ENCODE measurements at places on chromosomes 11 and 22.

- DNase-seq = no peak
Observed at GRCh38 chr22:30169002-30169401, 77.6 kb downstream of the LIF start.

- DNase-seq = no peak
Observed at GRCh38 chr11:128469220-128469619, 118.1 kb downstream of the ETS1 start.

GRCh38 chr11:43955381-43956118 is 13.1 kb downstream of the C11orf96 start:
- DNase-seq = no peak

DNA sequence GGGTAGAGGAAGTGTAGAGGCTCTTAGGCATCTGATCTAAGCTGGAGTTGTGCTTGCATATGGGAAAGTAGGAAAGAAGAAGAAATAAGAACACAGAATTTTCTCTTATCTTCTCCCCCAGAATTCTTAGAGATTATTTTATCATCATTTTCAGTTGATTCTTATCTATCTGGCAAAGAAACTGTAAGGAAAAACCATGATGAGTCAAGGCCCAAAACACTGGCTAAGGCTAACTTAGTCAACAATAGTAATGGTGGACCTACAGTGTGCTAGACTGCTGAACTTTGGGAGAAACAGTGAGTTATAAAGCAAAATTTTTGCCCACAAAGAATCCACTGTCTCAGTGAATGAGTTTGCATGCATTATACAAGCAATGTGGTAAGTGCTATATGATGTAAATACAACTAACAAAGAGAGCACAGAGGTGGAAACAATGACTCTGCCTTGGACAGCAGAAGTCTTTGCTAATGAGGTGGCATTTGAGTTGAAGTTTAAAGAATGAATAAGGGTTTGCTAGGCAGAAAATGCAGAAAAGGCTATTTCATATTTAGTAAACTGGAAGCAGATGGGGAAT is 344.5 kb upstream of the PLET1 start:
- DNase-seq = no peak

DNA sequence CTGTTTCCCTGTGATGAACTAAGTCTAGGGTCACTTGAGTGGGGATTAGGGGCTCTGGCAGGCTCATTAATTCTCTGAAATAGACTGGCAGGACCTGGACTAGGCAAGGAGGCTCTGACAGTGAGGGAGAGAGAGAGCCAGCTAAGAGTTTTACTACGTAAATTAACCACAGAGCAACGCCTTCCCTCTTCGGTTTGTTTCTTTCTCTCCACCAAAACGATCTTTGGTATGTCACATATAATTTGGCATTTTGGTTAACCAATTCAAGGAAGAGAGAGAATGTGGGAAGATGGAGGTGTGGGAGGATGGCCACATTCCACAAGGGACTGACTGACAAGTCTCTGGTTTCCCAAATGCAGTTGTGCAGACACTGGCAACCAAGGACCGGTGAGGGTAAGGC is 27.9 kb downstream of the ATG16L2 start:
- DNase-seq = no peak

DNA sequence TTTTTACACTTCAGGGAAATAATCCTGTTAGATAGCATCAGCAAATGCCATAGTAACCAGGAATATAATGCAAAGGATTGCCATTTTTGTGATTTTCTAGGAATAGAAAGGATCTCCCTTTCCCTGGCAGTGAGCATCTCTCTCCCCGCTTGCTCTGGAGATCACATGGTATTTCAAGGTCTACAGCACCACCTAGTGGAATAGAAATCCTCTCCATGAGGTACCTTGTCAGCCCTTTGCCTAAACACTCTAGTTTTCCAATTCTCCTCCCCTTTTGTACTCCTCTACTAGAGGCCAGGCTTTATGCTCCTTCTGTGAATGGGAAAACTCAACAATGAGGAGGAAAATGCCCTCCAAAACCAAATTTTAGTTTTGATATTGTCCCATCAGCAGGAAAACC is 78.4 kb downstream of the XRRA1 start:
- DNase-seq = no peak

DNA sequence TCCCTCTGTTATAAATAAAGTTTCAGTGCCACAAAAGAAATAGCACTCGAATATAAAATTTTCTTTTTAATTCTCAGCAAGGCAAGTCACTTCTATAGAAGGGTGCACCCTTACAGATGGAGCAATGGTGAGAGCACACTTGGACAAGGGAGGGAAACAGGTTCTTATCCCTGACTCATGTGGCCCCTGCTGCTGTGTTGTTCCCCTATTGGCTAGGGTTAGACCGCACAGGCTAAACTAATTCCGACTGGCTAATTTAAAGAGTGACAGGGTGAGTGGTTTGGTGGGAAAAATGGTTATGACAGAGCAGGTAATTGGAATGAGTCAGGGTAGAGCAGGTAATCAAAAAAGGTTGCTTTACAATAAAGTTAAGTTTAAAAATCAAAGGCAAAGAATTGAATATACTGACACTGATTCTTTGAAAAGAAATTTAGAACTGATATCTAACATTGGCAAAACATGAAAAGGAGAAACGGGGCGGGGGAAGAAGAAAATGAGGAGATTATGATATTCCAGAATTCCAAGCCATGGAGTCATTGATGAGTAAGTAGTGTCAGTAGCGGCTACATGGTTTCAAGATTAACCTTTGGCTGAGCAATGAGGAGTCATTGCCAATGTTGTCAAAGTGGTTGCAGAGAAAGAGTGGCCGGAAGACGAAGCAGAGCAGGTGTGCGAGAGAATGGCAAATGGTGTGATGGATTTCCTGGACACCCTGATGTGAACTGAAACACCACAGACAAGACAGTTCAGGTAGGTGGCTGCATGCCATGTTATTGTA is 48.4 kb upstream of the MRGPRX1 start:
- DNase-seq = no peak

- DNase-seq = no peak
Observed at GRCh38 chr22:20967697-20968211, 699 bp downstream of the AIFM3 start.

DNA sequence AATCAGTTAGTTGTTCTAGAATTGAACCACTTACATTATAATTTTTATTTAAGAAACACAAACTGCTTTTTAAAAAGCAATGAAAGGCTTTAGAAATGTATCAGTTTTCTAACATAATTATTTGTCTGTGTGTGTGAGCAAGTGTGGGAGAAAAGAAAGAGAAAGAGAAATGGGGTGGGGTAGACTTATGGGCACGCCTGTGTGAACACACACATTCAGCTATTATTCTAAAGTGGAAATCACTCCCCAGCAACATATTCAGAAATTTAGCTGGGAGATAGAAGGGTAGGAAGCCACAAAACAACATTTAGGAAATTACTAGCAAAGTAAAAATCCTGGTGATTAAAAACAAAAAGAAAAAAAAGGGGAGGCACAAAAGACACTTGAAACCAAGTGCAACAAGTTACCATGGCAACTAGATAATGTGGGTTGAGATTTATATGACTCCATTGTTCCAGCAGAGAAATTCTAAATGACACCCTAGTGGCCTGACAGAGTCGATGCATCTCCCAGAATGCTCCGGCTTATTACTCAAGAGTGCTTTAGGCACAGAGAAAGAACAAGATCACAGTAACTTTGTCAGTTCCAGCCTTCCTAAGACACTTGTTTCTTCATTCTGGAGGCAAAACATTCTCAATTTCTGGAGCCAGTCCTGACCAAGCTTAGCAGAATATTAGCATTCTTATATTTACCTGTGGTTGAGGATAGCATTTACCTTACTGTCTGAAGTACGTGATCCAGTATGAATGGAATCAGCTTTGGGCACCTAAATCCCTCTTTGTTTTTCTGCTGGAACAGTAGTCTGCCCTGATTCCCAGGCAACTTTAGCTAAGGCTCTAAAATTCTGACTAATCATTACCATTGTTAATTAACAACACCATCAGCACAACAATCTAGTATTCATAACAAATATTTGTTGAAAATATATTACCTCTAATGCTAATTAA is 444.4 kb downstream of the DLG2 start:
- DNase-seq = no peak

GRCh38 chr11:64585150-64585549 is 5.9 kb upstream of the SLC22A12 start:
- DNase-seq = no peak

GRCh38 chr11:2664791-2665525 is 34.8 kb downstream of the KCNQ1OT1 start:
- no peak for DNase-seq

DNA sequence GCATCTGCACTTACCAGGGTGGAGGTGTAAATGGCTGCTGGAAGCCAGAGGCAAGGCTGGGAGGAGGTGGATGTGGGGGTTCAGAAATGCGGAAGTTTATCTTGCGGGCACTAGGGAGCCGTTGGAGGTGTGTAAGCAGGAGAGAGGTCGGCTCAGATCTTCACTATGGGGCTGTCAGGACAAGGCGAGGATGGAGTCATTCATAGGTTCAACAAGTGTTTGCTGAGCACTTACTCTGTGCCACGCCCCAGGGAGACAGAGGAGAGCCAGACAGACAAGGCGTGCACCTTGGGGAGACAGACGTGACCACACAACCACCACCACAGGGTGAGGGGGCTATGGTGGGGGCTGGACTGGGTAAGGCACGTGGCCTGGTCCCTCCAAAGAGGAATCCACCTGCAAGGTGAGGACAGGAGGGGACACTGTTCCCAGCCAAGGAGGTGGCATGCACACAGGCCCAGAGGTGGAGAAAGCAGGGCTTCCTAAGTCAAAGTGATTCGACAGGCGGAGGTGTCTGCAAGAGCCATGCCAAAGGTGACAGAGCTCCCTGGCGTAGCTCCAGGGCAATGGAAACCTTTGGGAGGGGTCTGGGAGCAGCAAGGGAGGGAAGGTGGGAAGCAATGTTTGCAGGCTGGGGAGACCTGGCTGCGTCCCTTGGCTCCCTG is 30.8 kb upstream of the TCF20 start:
- DNase-seq = no peak

- no peak for DNase-seq
Observed at GRCh38 chr22:47822422-47822821, 1060.0 kb downstream of the TBC1D22A start.

- no peak for DNase-seq
Observed at GRCh38 chr22:19480789-19481188, 1.1 kb downstream of the CDC45 start.

- DNase-seq = no peak
Observed at GRCh38 chr22:50338042-50338573, 5.0 kb upstream of the PPP6R2 start.

DNA sequence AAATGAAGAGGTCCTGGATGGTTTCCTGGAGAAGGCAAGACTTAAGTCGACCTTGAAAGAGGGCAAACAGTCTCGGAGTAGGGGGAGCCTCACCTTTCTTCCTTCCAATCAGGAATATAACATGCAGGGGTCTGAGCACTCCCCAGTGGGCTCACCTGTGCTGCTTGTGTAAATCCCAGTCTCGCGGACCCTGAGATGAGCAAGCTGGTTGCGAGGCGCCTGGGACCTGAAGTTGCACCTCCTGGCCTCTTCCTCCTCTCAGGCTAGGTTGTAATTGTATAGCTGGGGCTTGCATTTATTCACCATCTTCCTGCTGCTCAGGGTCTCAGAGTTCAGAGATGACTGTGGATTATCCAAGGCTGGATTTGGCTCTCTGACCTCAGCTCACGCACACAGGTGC is 7.5 kb upstream of the WBP2NL start:
- no peak for DNase-seq

DNA sequence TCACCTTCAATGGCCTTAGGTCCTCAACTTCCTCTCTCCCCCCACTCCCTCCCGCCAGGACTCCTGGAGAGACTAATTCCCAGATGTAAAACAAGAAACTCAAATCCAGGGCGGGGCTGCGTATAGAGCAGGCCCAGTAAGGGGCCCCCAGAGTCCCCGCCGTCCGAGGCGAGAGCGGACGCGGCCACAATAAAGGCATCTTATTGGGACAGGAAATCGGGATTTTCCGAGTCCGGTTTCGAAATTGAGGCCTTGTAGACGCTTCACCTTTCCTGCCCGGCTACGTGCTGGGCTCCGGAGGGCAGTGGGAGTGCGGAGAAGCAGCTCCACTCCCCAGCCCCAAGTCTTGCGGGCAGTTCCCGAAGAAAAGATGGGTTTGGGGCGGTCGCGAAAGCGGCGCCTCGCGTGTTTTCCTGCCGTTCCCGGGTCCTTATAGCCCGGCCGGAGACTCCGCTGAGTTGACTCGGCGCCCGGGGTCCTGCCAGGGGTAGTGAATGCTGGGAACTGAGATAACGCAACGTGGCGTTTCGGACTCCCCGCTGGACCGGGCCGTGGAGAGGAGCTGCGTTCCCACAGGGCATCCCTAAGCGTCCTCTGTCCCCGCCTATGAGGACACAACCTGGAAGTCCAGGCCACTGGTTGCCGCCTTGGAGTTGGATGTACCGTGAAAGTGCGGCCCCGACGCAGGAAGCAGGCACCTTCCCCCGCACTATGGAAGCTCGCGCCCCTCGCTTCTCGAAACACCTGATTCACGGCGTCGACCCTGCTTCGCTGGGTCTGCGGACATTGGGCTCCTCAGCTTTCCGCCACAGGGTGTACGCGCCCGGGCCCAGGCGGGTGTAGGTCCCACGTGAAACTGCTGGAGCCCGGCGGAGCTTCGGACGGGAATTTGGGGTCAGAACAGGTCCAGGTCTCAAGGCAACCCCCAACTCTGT is 4.8 kb upstream of the CHRM1 start:
- no peak for DNase-seq

DNA sequence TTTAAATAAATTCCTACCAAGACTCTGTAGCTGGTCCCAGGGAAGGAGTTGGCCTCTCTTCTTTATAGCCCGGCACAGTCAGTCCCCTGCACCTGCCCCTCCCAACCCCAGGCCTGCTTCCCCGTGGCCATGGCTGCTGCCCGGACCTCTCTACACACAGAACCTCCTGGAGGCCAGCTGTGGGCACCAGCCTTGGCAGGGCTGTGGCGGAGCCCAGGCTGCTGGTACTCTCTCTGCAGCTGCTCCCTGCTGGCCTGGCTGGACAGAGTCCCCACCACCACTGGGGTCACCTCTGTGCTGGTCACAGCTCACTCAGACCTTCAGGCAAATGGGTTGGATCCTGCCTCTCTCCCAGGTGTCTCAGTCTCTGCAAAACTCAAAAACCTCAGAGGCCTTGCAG is 69.3 kb downstream of the LRP5 start:
- no peak for DNase-seq

DNA sequence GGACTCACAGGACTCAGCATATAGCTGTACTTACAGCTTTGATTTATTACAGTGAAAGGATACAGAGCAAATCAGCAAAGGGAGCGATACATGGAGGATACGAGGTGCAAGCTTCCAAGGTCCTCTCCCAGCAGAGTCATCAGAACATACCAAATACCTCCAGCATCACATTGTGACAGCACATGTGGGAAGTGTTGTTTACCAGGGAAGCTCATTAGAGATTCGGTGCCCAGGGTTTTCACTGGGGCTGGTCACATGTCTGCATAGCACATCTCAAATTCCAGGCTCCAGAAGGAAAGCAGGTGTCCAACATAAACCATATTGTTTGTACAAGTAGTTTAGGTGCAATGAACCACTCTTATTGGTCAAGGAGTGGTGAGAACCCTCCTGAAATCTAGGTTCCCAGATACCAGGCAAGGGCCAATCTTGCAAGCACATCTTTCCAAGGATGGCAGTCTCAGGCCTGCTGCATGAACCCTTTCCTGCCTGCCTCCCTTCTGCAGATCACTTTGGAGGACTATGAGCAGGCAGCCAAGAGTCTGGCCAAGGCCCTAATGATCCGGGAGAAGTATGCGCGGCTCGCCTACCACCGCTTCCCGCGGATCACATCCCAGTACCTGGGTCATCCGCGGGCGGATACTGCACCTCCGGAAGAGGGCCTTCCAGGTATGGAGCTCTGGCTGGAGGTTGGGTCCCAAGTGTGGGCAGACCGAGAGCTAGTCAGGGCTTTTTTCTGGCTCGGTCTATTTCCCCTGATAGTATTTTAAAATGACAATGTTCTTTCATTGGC is 26.7 kb downstream of the AMPD3 start:
- no peak for DNase-seq
